SHP77 (cell line): ENCODE measurements at places on chromosomes 1 and 21.
A peak's percentile ranks its signal among the peaks of the same experiment; 100 is the strongest.

DNA sequence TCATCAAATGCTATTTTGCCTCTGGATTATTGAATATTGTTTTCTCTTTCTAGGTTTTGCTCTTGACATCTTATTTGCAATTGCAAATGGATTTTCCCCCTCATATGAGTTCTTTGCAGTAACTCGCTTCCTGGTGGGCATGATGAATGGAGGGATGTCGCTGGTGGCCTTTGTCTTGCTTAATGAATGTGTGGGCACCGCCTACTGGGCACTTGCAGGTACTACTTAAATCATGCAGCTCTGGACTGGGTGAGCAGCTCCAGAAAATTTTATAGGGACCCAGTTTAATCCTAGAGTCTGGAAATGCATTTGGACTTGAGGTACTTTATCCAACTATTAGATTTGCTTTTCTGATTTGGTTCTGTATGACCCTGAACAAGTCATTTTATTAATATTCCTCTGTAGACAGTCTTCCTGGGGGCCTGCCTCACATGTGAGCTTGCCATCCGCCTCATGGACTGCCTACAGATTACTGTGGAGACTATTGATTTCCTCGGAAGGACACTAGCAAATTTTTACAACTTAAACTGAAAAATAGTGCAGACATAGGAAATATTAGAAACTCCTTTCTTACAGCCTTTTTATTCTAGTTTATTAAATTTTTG is 44.5 kb downstream of the SLC22A15 start:
- DNase-seq, result peak; percentile 39

DNA sequence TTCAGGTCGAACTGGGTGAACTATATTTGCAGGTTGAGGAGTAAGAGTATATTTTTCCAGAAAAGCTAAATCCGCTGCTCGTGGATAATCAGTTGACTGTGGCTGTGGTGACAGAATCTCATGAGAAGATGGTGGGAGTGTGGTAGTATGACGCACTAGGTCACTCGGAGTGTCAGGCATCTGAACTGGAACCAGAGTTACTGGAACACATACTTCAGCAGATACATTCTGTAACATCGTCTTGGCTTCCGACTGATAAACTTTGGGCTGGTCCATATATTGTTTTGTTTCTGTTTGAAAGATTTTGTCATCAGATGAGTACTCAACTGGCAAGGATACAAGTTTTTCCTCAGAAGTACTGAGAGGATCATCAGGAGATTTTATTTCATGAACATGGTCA is 13.0 kb upstream of the ASPM start:
- DNase-seq, result no peak

GRCh38 chr1:223482766-223483165 is 89.6 kb downstream of the CCDC185 start:
- no peak for DNase-seq

- DNase-seq, result no peak
Observed at GRCh38 chr1:237578540-237578939, 312.2 kb downstream of the ZP4 start.

- DNase-seq, result no peak
Observed at GRCh38 chr1:219119839-219120238, 53.8 kb upstream of the LYPLAL1 start.

- no peak for DNase-seq
Observed at GRCh38 chr1:161790587-161791317, 24.6 kb downstream of the ATF6 start.

- DNase-seq, result no peak
Observed at GRCh38 chr1:189607477-189608096, 870.1 kb downstream of the BRINP3 start.
